Erythroblast (primary cell): ENCODE measurements at places on chromosomes 7 and 10.

- DNase-seq: no peak
These were observed 14.4 kb upstream of the CRYGN start for GRCh38 chr7:151454305-151454704.

DNA sequence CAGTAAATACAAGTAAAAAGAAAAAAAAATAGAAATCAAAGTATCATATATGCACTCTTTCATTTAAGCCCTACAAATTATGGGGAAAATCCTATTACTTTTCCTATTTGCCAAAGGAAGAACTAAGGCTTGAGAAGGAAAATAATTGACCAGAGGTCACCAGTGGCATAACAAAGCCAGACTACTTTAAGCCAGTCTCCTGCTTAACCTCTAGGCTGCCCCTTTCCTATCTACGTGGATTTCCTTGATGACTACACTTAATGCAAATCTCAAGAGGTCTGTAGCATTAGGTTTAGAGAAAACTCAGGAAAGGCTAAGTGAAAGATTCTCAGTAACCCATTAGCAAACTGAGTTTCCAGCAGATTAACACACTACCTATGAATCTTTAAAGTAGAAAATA lies 49.8 kb downstream of the TPK1 start:
- no peak for DNase-seq

GRCh38 chr7:151868396-151869108 lies 8.4 kb downstream of the PRKAG2 start:
- no peak for DNase-seq

- no peak for DNase-seq
These were observed 3.2 kb downstream of the PPRC1 start for GRCh38 chr10:102135956-102136526.

DNA sequence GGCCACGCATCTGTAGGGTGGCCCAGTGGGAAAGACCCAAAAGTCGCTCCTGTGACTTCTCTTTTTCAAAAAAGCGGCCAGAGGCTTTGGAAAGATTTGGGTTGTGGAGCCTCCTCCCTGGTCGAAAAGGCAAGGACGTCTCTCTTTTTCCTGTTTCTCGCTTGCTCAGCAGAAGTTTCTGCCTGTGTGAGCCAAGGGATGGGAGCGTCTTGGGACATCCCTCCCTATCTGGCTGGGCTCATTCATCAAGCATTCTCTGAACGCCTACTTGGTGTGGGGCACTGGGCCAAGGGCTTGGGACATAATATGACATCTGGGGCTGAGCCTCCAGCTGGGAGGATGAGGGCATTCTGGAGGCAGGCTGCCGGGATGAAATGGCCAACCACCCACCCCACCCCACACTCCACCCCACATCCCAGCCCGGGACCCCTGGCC lies 120.9 kb downstream of the C10orf105 start:
- no peak for DNase-seq

DNA sequence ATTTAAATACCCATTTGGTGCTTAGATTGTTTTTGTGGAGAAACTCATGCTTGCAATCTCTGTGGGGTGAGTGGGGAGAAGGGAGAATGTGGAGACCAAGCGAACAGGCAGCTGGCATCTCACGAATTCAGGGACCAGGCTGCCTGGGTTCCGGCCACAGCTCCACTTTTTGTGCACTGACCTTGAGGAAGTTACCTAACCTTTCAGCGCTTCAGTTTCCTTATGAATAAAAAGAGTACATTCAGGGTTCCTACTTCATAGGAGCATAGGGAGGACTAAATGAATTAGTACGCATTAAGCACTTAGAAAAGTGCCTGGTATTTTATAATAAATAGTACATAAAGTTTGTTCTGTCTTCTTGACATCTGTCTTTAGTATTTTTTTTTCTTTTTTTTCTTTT lies 72.5 kb downstream of the PRTFDC1 start:
- DNase-seq: no peak

GRCh38 chr7:116897661-116898060 lies 35.3 kb downstream of the CAPZA2 start:
- no peak for DNase-seq

DNA sequence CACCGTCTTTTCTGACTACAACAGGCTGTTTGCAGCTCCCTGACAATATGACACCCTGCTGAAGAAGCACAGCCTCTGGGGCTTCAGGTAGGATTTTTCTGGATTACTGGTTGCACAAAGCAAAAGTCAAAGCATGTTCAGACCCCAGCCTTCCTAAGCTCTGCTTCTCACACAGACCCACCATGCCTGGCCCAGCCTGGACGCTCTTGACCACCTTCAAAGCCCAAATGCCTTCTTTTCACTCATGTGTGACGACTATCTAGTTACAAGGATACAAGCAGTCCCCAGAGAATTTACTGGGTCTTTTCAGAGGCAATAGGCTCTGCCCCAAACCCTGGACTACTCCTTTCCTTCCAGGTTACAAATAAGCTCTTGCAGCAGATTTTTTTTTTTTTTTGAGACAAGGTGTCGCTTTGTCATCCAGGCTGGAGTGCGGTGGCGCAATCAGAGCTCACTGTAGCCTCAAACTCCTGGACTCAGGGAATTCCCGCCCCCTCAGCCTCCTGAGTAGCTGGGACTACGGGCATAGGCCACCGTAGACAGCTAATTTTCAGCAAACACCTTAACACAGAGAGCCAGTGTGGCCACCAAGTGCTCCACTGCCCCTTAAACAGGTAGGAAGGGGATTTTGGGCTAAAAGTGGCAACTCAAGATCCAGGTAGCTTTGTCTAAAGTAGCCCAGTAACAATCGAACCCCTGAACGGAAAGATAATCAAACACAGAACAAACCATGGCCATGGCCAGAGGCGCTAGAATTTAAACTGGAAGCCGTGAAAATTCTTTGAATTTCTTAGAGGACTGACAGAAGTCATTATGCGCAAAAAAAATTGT lies 16.2 kb downstream of the SVIL start:
- no peak for DNase-seq

DNA sequence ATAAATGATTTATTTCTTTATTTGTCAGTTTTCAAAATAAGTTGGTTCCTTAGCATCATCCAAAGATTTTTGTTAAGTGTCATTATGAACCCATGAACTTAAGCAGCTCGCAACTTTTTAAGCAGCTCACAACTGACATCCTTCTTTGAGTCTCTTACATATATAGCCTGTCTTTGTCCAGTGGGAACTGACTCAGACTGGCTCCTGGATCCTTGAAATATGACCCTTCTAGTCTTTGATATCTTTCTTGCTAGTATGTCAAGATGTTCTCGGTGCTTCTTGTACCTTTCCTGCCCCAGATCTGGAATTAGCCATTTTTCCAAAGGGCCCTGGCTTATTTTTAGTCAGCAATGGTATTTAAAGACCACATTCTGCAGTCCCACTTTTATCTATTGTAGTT lies 53.9 kb upstream of the ARID5B start:
- no peak for DNase-seq

DNA sequence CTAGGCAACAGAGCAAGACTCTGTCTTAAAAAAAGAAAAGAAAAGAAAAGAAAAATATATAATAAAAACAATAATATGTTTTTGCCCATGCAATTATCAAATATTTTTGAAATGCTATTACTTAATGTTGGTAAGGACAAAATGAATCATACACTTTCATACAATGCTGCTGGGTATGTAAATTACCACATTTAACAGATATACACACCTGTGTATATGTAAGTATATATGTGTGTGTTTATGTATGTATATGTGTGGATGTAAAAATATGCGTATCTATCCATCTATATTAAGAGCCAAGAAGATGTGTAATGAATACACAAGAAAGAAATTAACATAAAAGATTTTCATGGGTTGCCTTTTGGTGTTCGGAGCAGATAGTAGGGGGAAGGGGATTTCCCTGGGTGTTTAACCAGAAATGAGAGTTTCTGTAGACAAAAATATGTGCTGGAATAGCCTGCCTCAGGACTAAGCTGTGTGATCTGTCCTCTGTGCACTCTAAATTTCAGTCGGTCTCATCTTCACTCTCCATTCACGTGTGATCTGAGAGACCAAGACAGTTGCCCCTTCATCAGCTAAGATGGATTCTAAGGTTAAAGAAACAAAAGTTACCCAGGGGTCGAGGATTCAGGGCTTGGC lies 61.2 kb downstream of the PRKCQ start:
- no peak for DNase-seq
